ENCODE measurements at places on chromosomes 6 and 20.

DNA sequence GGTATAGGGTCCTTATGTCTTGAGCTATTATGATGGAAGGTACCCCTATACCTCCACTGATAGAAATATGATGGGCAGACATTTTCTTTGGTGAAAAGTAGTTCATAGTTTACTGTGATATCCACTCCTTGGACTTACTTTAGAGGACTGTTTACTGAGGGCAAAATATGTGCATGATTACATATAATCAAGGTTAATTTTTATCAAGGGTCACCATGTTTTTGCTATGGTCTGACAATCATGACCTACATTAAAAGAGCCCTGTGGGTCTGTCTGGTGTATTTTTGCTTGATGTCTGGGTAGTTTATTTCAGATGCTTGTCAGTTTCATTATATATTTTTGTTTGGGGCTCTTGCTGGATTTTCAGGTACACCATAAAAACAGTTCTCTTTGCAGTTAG is 40.1 kb downstream of the CDKAL1 start:
- no peak for DNase-seq
- H3K27ac ChIP-seq: no peak overlapping the region
- H3K27me3 ChIP-seq: no peaks in the 10 kb centered on the region
- no peaks in the 10 kb centered on the region for H3K36me3 ChIP-seq
- no peaks in the 10 kb centered on the region for H3K4me1 ChIP-seq

DNA sequence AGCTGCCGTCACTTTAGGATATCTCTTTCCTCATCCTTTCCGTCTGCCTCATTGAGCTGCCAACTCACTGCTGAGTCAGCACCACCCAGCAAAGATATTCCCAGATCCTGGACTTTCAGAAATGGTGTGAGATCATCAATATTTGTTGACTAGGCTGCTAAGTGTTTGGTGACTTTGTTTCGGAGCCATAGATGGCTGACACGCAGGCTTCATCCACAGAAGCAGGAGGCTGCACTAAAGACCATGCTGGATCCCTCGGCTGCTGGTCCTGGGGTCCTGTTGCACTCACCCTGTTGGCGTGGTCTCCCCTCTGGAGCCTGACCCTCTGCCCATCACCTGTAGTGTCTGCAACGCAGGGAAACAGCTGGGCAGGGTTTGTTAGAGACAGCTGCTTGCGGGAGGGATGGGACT is 96.5 kb downstream of the ERMARD start:
- H3K4me1 ChIP-seq: no peaks in the 10 kb centered on the region
- peak; percentile 38 for DNase-seq
- no peak overlapping the region for H3K4me3 ChIP-seq
- H3K36me3 ChIP-seq: no peaks in the 10 kb centered on the region
- H3K27me3 ChIP-seq: no peaks in the 10 kb centered on the region

DNA sequence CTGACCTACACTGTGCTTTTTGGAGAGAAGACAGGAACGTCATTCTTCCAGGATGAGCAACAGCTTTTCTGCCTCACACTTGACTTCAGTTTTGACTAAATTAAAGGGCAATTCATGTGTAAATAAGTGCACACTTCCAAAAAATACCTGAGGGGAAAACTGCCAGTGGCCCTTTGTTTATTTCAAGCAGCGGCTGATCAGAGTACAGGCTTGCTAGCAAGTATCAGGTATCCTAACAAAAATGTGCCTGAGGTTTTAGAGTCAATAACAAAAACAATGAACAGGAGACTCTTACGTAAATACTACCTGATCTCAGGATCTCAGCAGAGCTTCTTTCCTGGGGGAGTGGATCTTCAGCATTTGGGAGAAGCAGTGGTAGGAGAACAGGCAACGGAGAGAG is 12.4 kb downstream of the LY86 start:
- H3K4me1 ChIP-seq: no peaks in the 10 kb centered on the region
- DNase-seq: no peak
- no peak overlapping the region for H3K4me3 ChIP-seq

- no peak overlapping the region for H3K4me3 ChIP-seq
- no peak for DNase-seq
- no peaks in the 10 kb centered on the region for H3K4me1 ChIP-seq
- H3K27me3 ChIP-seq: no peaks in the 10 kb centered on the region
Observed at GRCh38 chr20:6265204-6265904, 142.5 kb upstream of the FERMT1 start.

- H3K27ac ChIP-seq: no peak overlapping the region
- no peak for DNase-seq
- no peaks in the 10 kb centered on the region for H3K27me3 ChIP-seq
- H3K4me1 ChIP-seq: no peaks in the 10 kb centered on the region
- no peak overlapping the region for H3K4me3 ChIP-seq
Observed at GRCh38 chr6:157258878-157259277, 64.4 kb downstream of the TMEM242 start.

DNA sequence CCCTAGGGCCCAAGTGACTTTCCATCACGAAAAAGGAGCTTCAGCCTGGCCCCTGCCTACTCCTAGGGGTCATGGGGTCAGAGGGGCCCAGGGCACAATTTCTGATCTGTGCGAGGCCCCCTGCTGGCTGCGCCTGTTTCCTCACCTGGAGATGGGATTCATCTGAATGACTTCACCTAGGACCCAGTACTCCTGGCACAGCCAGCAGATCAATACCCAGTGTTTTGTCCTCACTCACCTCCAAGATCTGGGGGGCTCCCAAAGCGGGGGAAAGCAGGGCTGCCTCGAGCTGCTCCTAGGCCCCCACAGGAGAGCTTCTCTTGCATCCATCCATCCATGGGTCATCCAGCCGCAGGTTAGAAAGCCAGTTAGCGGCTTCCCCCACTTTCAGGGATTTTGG is 33.8 kb downstream of the CD40 start:
- DNase-seq: no peak
- no peak overlapping the region for H3K4me3 ChIP-seq
- H3K27ac ChIP-seq: no peak overlapping the region
- no peaks in the 10 kb centered on the region for H3K36me3 ChIP-seq
- H3K27me3 ChIP-seq: no peaks in the 10 kb centered on the region
- no peaks in the 10 kb centered on the region for H3K4me1 ChIP-seq

GRCh38 chr6:25717866-25718740 is 36.4 kb upstream of the SLC17A4 start:
- no peaks in the 10 kb centered on the region for H3K36me3 ChIP-seq
- no peak overlapping the region for H3K4me3 ChIP-seq
- H3K4me1 ChIP-seq: no peaks in the 10 kb centered on the region
- no peak overlapping the region for H3K27ac ChIP-seq

- H3K36me3 ChIP-seq: no peaks in the 10 kb centered on the region
- no peaks in the 10 kb centered on the region for H3K27me3 ChIP-seq
- no peak for DNase-seq
- H3K4me1 ChIP-seq: no peaks in the 10 kb centered on the region
Observed at GRCh38 chr6:168045706-168046620, 33.0 kb downstream of the FRMD1 start.

GRCh38 chr6:165417278-165417865 is 108.0 kb upstream of the C6orf118 start:
- no peak overlapping the region for H3K4me3 ChIP-seq
- H3K27me3 ChIP-seq: no peaks in the 10 kb centered on the region
- no peaks in the 10 kb centered on the region for H3K4me1 ChIP-seq
- no peak overlapping the region for H3K27ac ChIP-seq
- no peaks in the 10 kb centered on the region for H3K36me3 ChIP-seq

DNA sequence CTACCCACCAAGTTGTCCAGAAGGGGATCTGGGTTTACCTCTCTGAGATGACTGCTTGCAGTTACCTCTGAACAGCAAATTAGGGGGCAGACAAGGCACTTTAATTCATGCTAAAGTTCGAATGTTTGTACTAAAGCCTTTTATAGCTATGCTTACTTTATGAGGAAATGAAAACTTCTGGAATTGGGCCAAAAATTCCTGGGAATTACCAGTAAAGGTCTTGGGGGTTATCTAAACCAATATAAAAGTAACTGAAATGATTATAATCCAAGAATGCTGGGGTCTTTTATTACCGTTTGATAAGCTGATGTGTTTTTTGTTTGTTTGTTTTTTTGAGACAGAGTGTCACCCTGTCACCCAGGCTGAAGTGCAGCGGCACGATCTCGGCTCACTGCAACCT is 7.9 kb upstream of the LZTS3 start:
- no peaks in the 10 kb centered on the region for H3K27me3 ChIP-seq
- H3K27ac ChIP-seq: no peak overlapping the region
- H3K4me1 ChIP-seq: no peaks in the 10 kb centered on the region
- DNase-seq: no peak

DNA sequence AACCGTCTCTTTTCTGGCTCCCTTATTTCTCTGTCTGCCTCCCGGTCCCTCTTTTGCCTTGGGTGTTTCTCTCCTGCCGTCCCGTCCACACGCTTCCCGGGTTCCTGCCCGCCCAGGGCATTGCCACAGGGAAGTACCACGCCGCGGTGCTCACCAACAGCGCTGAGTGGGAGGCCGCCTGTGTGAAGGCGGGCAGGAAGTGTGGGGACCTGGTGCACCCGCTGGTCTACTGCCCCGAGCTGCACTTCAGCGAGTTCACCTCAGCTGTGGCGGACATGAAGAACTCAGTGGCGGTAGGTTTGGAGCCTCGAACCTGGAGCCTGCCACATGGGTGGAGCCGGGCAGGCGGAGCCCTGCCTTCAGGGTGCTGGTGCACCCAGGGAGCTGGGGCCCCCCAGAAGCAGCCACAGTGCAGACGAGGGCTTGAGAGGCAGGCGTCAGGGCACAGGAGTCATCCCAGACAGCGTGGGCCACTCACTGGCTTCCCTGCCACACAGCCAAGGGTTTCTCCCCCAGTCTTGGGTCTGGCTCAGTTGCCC is 21.3 kb downstream of the NPEPL1 start:
- H3K4me3 ChIP-seq: no peak overlapping the region
- DNase-seq: peak; percentile 50
- H3K27me3 ChIP-seq: no peaks in the 10 kb centered on the region

- DNase-seq: no peak
Observed at GRCh38 chr6:142474531-142475289, 172.9 kb downstream of the ADGRG6 start.

DNA sequence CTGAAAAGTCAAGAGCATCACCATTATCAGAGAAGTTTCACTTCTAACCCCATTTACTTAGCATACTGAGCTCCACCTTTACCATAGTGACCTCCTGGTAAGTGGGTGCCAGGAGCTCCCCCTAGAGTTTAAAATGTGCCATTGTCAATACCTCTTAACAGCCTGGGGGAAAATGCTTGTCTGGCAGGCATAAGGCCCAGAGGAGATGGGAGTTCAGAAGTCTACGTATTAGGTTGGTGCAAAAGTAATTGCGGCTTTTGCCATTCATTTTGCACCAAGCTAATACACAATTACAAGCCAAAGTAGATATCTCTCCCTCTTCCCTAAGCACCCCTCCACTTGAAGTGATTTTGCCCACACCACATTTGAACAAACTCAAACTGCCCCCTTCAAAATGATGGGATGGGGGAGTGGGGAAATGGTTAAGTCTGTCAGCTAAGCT is 919.0 kb downstream of the KIF16B start:
- H3K4me1 ChIP-seq: no peaks in the 10 kb centered on the region
- H3K36me3 ChIP-seq: no peaks in the 10 kb centered on the region
- no peak overlapping the region for H3K27ac ChIP-seq
- H3K27me3 ChIP-seq: no peaks in the 10 kb centered on the region
- H3K4me3 ChIP-seq: no peak overlapping the region

- no peaks in the 10 kb centered on the region for H3K27me3 ChIP-seq
- H3K36me3 ChIP-seq: no peaks in the 10 kb centered on the region
- H3K27ac ChIP-seq: peak overlapping the region; percentile 91
- DNase-seq: no peak
- peaks cover 42% of the 10 kb centered on the region for H3K4me1 ChIP-seq
Observed at GRCh38 chr6:44052419-44053023, 74.7 kb downstream of the MRPL14 start.

DNA sequence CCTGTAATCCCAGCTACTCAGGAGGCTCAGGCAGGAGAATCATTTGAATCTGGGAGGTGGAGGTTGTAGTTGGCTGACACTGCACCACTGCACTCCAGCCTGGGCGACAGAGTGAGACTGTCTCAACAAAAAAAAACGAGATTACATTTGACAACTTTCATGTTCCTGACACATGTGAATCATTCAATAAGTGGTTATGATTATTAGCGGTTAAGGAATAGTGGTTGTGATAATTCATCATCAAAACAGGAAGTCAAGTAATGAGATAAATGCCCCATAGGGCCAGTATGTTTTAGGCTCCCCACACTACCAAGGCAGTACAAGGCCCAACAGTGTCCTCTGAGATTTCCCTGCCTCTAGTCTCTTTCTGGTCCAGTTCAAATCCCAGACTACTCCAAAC is 2.5 kb downstream of the HDDC2 start:
- H3K27ac ChIP-seq: no peak overlapping the region
- no peaks in the 10 kb centered on the region for H3K36me3 ChIP-seq
- DNase-seq: no peak
- H3K4me1 ChIP-seq: no peaks in the 10 kb centered on the region
- no peak overlapping the region for H3K4me3 ChIP-seq
- no peaks in the 10 kb centered on the region for H3K27me3 ChIP-seq

DNA sequence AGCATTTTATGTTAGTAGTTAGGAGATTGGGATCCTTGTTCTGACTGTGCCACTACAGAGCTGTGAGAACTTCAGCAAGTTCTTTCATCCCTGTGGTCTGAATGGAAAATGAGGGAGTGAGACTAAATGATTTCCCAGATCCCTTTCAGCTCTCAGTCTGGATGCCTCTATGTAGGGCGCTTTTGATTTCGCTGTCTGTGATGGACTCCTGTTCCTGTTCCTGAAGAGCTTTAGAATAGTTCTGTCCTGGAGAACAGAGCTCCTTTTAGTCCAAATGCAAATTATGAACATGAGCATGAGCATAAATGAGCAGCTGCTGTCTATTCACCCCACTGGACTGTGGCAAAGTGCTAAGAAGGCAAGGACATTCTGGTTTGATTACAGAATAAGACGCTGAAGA is 61.4 kb upstream of the NT5E start:
- DNase-seq: no peak
- no peaks in the 10 kb centered on the region for H3K36me3 ChIP-seq

GRCh38 chr6:135358251-135358821 is 139.2 kb downstream of the AHI1 start:
- H3K4me3 ChIP-seq: no peak overlapping the region
- no peaks in the 10 kb centered on the region for H3K27me3 ChIP-seq
- peaks cover 6% of the 10 kb centered on the region for H3K36me3 ChIP-seq
- DNase-seq: no peak
- no peaks in the 10 kb centered on the region for H3K4me1 ChIP-seq

GRCh38 chr6:28383235-28384142 is 16.1 kb downstream of the ZSCAN12 start:
- no peaks in the 10 kb centered on the region for H3K4me1 ChIP-seq
- H3K36me3 ChIP-seq: peaks cover 8% of the 10 kb centered on the region
- H3K4me3 ChIP-seq: peak overlapping the region; percentile 73
- peak overlapping the region; percentile 84 for H3K27ac ChIP-seq
- DNase-seq: peak; percentile 80
- H3K27me3 ChIP-seq: no peaks in the 10 kb centered on the region

DNA sequence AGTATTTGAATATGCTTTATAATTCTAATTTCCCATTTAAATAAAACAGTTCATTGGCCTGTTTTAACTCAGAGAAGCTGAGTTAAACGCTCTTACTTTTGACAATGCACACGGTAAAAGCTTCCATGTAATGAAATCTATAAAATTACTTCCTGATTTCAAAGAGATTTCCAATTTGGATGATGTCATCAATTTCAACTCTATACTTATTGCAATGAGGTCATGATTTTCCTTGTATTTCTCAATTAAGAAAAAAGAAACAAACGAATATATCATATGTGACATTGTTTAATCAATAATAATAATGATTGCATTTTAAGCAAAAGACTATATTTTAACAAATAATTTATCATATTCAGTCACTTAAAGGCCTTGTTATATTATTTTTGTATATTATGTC is 926.1 kb upstream of the MANEA start:
- H3K36me3 ChIP-seq: no peaks in the 10 kb centered on the region
- no peaks in the 10 kb centered on the region for H3K4me1 ChIP-seq
- no peak overlapping the region for H3K27ac ChIP-seq
- DNase-seq: no peak

- no peaks in the 10 kb centered on the region for H3K36me3 ChIP-seq
- H3K4me1 ChIP-seq: no peaks in the 10 kb centered on the region
- no peak overlapping the region for H3K27ac ChIP-seq
Observed at GRCh38 chr20:17759449-17759848, 59.7 kb downstream of the BANF2 start.
